ENCODE measurements at places on chromosomes 3 and 15. TPM values are rescaled to one million over a fixed set of nuclear protein-coding genes. Genes with fewer than 3 reads are reported as not detected.

MKRN2OS gene
- not detected for total RNA-seq

CLDN1 gene
- total RNA-seq: 1.4 TPM

- no peak for DNase-seq
Observed at GRCh38 chr3:194168994-194169393, 33.0 kb downstream of the HES1 start.

DNA sequence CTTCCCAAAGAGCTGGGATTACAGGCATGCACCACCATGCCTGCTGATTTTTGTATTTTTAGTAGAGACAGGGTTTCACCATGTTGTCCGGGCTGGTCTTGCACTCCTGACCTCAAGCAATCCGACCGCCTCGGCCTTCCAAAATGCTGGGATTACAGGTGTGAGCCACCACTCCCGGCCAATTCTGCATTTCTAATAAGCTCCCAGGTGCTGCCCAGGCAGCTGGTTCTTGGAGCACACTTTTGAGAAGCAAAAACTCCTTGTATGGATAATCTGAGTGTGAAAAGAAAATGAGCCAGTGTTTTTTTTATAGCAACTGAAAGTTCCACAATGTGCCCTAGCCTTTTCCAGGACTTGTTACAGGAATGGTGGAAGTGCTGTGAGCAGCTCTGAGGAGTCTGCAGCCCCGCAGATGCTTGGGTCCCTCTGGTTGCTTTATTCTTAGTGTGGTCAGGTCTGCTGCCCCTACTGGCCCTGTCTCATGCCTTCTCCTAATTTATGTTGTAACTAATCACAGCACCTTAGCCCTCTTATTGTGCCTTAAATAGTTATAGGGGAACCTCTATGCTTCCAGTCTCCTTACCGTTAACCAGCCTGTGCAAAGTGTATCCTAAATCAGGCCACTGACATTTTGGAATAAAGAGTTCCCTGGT lies 13.5 kb upstream of the KCNAB1 start:
- no peak for DNase-seq

All from left ventricle myocardium superior (tissue), 1 donor.